ENCODE measurements at places on chromosomes 5 and 9.
A peak's percentile ranks its signal among the peaks of the same experiment; 100 is the strongest.

GRCh38 chr5:66553916-66554575, 42.1 kb upstream of the MAST4 start:
- peak; percentile 32 for DNase-seq

GRCh38 chr9:110291921-110292557, 35.7 kb upstream of the TXN start:
- no peak for DNase-seq

GRCh38 chr9:85310573-85310972, 431.2 kb downstream of the AGTPBP1 start:
- no peak for DNase-seq

- no peak for DNase-seq
Observed at GRCh38 chr5:56962286-56962685, 10.4 kb upstream of the MIER3 start.

- peak; percentile 3 for DNase-seq
Observed at GRCh38 chr5:62538017-62538942, 40.3 kb upstream of the LRRC70 start.

DNA sequence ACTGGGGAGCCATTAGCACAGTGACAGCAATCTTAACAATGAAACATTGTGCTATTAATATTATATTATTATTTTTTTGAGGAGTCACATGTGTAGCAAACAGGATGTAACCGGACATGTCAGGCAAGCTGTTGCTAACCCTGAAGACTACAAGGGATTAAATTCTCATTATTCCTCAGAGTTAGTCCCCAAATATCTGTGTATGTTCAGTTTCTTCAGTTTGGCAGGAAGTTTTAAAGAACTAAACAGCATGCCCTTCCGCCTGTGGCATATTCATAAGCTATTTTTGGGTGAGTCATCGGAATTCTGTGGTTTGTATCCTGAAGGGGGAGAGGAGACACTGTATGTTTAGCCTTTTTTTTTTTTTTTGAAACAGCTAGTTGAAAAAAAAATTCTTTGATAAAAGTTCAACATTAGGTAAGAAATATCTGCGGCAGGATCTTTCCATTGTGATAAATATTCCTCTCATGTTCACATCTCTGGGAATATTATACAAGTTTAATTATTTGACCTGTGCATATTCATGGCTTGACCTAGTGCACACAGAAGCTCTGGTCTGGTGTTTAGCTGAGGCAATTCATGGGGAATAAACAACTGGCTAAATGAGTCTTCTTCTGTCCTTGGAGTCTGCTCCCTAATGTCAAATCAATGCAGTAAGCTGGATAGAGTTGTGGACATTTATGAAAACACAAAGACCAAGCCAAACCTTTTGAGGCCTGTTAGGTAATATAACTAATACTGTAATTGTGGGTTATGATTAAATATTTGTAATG, 202.7 kb upstream of the CDKN2B start:
- DNase-seq: no peak

GRCh38 chr5:54329731-54330709, 19.6 kb upstream of the ARL15 start:
- DNase-seq: no peak

DNA sequence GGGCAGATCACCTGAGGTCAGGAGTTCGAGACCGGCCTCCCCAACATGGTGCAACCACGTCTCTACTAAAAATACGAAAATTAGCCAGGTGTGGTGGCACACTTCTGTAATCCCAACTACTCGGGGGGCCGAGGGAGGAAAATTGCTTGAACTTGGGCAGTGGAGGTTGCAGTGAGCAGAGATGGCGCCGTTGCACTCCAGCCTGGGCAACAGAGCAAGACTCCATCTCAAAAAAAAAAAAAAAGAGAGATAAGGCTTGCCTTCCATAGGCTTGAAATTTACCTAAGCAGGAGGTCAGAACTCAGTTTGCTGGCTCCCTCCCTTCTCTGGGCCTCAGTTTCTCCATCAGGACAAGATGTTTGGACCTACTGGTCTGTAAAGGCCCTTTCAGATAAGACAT, 1.3 kb downstream of the SPOUT1 start:
- DNase-seq: no peak

GRCh38 chr9:107215381-107215780, 67.7 kb upstream of the RAD23B start:
- no peak for DNase-seq

DNA sequence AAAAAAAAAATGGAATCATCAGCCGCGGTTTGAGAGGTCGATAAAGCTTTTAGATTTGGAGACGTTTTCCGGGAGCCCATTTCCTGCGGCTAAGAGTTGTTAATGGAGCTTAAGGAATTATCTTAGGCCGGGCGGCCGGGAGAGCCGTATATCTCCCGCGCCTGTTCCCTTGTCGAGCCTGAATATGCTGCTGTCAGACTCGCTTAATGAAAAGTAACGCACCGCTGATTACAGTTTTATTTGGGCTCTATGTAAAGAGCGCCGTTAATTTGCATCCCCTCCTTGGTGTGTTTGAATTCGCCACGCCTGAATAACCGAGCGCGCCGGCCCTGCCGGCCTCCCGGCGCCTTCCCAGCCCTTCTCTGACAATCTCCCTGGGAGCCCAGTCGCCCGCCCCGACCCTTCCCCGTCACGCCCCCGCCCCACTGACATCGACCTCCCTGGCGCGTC, 7.9 kb downstream of the IRX4 start:
- DNase-seq: no peak

DNA sequence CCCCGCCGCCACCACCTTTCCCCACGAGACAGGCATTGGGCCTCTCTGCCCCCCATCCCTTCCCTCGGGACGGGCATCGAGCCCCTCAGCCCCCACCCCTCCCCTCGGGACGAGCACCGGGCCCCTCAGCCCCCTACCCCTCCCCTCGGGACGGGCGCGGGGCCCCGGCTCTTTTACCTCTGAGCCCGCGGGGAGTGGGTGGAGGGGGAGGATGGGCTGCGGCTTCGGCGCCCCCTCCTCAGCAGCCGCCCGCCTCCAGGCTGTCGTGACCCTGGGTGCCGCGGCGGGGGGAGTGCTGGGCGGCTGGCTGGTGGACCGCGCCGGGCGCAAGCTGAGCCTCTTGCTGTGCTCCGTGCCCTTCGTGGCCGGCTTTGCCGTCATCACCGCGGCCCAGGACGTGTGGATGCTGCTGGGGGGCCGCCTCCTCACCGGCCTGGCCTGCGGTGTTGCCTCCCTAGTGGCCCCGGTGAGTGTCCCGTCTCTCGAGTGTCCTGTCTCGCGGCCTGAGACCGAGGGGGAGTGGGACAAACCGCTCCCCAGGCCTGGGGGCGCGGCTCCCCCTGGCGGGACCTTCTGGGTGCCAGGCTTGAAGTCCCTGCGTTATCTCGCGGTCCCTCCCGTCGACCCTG, 791 bp downstream of the SLC2A8 start:
- peak; percentile 12 for DNase-seq

- DNase-seq: no peak
Observed at GRCh38 chr5:147892696-147893296, 13.5 kb downstream of the C5orf46 start.

- DNase-seq: no peak
Observed at GRCh38 chr5:125037020-125037419, 290.6 kb upstream of the ZNF608 start.

DNA sequence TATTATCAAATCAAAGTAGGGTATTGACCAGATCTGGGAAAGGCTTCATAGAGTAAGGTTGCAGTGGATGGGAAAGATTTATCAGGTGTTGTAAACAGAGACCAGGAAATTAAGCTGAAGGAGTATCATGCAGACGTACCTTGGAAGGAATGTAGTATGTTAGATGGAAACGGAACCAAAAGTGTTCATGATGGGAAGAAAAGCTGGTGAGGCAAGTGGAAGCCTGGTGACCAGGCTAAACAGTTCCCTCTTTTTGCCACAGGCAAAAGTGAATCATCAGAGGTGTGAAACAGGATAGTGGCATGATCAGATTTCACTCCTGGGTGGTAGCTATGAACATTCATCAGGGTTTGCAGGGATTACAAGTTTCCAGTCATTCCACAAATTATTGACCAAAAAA, 780.1 kb upstream of the DMAC1 start:
- DNase-seq: no peak

DNA sequence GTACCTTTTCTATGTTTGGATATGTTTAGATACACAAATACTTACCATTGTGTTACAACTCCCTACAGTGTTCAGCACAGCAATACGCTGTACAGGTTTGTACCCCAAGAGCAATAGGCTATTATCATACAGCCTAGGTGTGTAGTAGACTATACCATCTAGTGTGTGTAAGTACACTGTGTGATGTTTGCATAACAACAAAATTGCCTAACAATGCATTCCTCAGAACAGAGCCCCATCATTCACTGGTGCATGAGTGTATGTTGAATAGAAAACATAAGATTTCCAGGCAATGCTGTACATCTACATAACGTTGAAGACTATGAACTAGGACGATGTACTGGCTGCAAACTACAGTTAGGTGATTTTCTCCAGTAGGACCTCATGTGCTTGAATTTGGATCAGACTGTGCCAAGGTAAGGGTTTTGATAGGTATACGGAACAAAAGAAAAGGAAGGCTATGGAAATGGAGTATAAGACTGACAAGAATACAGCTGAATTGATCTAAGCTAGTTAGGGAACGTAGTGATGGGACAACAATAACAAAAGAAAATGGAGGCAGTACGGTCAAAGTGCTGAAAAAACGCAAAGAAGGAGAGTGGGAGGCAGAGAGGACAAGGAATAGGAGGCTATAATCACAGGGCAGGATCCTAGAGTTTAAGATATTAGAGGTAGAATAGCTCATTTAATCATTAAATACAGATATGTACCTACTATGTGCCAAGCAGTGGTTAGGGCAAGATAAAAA, 46.9 kb downstream of the FNIP1 start:
- DNase-seq: no peak

- DNase-seq: no peak
Observed at GRCh38 chr9:1125741-1126140, 75.6 kb downstream of the DMRT2 start.

- DNase-seq: no peak
Observed at GRCh38 chr9:136964171-136964689, 12.2 kb downstream of the LCN12 start.

DNA sequence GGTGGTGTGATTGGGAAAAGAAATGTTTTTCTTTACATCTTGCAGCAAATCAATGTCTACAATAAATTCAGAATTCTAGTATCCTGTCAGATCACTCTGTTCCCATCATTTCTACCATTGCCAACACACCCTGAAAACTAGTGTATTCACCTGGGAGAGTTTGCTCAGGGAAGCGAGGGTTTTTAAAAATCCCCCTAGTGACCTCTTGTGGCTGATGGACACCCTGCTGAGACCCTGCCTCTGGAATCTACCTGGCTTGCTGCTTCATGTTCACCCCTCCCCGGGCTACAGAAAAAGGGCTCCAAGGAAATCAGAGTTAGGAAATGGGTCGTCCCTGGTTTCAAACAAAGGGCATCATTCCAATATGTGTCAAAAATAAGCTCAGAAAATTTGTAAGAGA, 21.4 kb upstream of the ALDOB start:
- no peak for DNase-seq

GRCh38 chr5:154559398-154560276, 81.6 kb upstream of the HAND1 start:
- no peak for DNase-seq

GRCh38 chr9:4668604-4669003, 2.3 kb upstream of the SPATA6L start:
- DNase-seq: no peak

DNA sequence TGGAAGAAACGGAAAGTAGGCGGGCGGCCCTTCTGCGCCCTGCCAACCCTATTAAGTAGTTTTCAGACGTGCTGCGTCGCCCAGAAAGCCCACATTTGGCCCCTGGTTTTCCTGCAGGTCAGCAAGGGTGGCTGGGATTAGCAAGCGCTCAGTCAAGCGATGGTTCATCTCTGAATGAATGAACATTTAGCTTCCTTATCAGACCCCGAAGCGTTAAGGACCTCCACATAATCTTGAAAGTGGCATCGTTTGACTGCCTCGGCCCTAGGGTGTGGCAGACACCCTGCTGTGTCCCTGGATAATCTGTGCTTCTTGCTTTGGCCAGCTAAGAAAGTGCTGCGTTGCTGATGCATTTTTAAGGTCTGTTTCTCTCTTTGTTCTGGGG, 684 bp downstream of the TOR1B start:
- DNase-seq: no peak

DNA sequence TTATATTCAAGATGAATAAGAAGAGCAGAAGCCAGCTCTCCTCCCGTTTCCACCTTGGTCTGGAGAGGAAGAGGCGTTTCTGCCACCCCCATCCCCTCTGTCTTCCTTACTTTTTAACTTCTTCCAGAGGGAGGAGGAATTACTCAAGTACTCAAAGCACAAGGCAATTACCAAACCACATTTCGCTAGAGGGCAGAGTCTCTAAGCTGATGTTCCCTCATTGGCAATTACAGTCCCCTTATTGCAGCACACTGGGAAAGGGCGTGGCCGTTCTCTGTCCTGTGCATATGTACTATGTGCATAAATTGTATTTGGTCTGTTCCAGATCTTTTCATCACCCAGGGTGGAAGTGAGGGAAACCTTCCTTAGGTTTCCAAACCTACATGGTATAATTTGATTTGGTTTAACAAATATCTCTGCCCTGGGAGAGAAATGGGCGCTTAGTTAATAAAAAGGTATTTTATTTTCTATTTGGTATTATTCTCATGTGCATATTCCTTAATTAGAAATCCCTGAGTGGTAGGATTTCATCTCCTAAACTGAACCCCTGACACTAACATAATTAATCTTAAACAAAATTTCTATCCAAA, 29.8 kb upstream of the ALDOB start:
- no peak for DNase-seq

DNA sequence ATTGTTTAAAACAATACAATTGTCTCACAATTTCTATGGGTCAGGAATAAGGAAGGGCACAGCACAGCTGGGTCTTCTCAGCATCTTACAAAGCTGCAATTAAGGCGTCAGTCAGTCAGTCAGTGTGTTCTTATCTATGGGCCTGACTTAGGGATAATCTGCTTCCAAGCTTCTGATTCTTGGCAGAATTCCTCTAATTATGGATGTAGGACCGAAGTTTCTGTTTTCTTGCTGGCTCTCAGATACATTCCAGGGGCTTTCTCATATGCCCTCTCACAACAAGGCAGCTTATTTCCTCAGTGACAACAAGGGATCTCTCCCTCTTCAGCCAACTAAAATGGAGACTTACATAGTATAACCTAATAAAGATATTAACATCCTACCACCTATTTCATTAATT, 1925.3 kb upstream of the ACO1 start:
- no peak for DNase-seq

DNA sequence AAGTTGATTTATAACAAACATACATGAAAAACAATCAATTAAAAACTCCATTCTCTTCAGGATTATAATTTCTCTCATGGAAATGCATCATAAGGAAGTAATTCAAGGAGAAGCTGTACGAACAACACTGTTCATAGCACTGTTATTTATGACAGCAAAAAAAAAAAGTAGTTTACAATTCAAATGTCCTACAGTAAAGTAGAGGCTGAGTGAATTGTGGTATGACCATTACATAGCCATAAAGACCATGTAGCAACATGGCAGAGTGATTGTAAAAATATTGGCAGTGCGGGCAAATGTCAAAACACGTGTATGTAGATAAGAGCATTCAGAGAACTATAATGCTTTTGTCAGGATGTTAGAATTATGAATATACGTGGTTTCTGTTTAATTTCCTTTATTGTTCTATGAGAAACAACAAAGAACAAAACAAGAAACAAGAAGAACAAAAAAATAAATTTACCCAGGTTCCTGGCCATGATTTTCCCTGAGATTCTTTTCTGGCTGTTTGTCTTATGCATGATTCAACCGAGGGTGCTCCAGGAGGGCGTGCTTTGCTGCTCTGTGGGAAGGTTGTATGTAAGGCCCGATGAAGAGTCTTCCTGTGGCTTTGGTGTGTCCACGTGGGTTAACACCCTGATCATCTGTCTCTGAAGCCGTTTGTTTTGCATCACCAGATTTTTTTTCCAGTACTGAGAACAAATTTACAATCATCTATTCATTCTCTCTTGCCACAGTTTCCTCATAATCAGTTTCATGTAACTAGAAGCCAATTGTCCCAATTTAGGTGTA, 28.8 kb downstream of the GCNT4 start:
- DNase-seq: peak; percentile 20
